ENCODE measurements at places on chromosomes 7 and 10.

DNA sequence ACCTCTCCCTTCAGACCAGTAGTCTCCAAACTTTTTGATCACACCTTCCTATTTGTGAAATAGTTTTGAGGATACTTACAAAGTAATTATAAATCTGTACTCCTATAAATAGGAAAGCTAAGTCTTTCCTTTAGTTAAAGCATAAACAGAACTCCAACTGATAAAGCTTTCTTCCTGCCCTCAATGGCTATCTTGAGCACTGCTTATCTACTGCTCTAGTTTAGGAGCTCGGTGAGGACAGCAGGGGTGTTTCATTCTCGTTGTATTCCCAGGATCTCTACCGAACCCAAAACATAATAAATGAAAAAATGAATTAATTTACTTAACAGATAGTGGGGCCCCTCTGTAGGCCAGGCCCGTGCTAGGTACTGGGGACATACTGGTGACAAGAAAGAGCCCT is 17.7 kb downstream of the SORBS1 start:
- no peak for DNase-seq

DNA sequence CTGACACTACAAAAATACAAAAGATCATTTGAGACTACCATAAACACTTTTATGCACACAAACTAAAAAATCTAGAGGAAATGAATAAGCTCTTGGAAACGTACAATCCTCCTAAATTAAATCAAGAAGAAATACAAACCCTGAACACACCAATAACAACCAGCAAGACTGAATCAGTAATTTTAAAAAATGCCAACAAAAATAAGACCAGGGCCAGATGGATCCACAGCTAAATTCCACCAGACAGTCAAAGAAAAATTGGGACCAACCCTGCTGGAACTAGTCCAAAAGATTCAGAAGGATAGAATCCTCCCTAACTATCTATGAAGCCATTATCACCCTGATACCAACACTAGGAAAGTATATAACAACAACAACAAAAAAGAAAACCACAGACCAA is 277.4 kb downstream of the AGMO start:
- DNase-seq, result no peak

GRCh38 chr7:6654113-6654841 is 17.2 kb downstream of the ZNF316 start:
- no peak for DNase-seq

DNA sequence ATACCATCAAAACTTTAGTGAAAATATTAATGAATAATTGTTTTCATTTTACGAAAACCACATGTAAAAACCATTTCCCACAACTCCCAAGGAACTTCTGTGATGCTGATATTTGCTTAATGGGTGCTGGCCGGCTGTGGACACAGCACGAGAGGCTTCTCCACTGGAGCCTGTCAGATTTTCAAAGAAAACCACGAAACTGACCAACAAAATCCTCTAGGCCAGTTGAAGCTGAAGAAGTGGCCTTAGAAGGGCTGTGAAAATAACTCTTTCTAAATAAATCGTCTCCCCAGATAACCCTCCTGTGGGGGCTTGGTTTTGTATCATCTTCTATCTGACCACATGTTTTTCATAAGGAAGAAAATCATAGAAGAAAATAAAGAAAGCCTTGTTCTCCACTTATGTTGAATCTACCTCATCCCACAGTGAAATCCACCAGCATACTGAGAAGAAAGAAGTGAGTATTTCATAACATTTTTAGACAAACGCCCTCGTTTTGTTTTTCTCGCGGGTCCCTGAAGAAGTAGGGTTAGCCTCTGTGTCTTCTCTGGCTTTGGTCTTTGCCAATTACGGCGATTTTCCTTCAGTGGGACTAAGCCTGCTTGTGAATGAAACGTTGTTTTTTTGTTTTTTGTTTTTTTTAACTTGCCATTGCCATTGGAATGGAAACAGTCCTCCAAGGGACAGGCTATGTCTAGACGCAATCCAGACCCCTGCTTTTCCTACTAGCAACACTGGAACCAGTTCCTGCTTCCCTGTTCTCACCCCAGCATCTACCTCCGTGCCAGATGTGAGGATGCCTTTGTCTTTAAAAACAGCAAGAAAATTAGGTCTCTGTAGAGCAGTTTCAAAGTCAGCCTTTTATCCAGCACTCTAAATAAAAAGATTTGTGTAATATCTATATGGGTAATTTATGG is 123.9 kb downstream of the ADAM12 start:
- DNase-seq, result no peak

DNA sequence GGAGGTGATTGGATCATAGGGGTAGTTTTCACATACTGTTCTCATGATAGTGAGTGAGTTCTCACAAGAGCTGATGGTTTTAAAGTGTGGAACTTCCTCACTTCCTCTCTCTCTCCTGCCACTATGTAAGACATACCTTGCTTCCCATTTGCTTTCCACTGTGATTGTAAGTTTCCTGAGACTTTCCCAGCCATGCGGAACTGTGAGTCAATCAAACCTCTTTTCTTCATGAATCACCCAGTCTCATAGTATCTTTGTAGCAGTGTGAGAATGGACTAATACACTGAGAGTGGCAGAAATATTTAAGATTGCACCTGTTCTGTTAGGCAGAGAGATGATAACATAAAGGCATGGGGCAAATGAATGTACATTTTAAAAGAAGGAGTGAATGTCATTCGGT is 507.8 kb downstream of the SORCS3 start:
- DNase-seq, result peak; percentile 39

- no peak for DNase-seq
Measured at GRCh38 chr10:100828738-100829096, 83.3 kb downstream of the PAX2 start.

DNA sequence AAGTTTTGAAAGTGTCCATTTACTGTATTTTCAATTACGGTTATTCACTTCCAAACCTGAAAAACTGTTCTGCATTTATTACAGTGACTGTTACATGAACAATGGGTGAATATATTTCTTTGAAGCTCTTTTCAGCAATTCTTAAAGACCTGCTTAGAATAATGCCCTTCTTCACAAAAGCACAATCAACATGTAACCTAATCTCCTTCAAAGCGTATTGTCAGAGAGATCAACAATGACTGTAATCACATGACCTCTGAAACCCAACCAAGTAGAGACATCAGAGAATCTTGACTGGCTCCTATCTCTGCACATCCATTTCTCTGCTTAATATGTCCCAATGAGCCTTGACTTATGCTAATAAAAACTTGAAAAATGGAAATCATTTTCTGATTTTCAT is 126.7 kb downstream of the NRCAM start:
- no peak for DNase-seq

DNA sequence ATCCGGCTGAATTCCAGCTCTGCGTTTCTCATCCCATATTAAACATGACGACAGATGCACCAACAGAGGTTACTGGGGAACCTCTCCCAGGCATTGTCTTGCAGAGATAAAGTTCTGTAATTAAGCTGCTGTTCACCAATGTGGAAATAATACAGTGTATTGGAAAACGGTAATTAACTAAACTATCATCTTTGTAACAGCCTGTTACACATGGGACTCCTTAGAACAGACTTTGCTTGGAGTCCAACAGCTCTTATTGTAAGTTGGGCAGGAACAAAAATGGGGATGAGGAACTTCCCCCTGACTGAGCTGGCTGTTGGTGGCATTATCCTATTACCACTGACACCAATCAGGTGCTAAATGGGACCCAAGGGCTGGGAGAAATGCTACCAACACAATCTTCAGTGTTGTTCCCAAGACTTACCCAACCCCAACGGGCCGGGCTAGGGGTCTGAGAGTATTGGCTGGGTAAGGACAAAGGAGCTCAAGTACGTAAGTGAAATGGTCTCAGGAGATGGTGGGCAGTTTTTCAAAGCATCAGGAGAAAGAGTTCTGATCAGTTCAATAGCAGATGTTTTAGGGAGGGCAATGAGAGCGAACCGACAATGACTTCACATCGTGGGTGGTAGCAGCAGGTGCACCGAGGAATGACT is 759.4 kb downstream of the GRID1 start:
- DNase-seq, result no peak

Measured in retinal pigment epithelial cell (primary cell).